IMR-90 (cell line): ENCODE measurements at places on chromosomes 4 and X. TPM values are rescaled to one million over a fixed set of nuclear protein-coding genes. Genes with fewer than 3 reads are reported as not detected.

Gene AWAT2
- polyA plus RNA-seq, result not detected in 2 replicates

DNA sequence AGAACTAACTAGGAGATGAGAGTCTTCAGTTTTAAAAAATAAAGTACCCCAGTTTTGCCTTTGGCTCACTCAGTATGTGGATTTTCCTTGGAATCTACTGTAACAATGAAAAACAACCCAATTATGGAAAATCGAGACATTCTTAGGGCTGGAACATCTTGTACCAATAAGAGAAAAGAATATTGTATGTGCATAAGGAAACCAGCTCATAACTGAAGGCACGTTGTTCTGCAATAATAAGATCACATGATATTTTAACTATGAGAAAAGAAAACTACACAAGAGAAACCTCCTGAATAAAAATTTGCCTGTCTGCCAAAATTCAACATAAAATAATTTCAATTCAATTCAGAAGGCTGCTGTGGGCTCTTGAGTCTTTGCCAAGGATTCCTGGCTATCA is 261.8 kb upstream of the EDNRA start:
- DNase-seq, result no peak

Gene DDIT4L
- polyA plus RNA-seq, result 2.2 and 3.1 TPM in 2 replicates

Gene ZCCHC13
- polyA plus RNA-seq, result not detected in 2 replicates

DNA sequence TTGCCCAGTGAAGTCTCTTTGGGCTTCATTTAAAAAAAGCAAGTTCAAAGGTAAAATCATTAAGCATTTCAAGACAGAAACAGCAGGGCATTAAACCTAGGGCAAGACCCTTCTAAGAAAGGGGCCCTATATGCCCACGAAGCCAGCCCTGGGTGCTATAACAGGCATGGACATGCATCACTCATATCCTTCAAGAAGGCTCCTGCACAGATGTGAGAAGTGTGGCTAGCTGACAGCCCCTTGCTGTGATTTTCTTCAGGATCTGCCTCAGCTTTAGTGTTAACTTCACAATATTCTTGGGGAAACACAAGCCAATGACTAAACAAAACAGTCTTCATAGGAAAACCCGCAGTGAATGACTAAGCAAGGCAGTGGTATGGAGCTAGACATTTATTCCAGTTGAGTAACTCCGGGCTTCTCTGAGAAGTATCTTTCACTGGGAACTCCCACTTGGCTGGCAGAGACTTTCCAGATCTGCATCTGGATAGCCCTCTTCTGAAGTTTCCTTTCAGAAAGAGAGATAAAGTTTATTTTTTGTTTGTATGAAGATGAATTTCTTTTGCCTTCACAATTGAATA is 11.9 kb upstream of the MAOA start:
- DNase-seq, result peak; percentile 41

Gene XAGE3
- polyA plus RNA-seq, result not detected in 2 replicates

Gene AMTN
- polyA plus RNA-seq, result not detected in 2 replicates

DNA sequence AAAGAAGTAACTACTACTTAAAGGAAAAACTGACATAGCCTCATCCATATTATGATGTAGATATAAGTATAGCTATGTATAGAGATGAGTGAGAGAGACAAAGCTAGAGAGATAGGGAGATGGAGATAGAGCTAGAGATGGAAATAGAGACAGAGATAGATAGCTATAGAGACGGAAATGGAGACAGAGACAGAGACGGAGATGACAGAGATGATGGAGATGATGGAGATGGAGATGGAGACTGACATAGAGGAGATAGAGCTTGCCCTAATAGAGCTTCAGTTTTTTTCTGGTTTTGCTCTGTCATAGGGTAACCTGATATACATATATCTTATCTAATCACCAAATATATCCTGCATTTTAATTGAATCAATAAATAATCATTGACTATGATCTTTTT is 4.3 kb downstream of the EDNRA start:
- no peak for DNase-seq

Gene TLL1
- polyA plus RNA-seq, result not detected in 2 replicates

DNA sequence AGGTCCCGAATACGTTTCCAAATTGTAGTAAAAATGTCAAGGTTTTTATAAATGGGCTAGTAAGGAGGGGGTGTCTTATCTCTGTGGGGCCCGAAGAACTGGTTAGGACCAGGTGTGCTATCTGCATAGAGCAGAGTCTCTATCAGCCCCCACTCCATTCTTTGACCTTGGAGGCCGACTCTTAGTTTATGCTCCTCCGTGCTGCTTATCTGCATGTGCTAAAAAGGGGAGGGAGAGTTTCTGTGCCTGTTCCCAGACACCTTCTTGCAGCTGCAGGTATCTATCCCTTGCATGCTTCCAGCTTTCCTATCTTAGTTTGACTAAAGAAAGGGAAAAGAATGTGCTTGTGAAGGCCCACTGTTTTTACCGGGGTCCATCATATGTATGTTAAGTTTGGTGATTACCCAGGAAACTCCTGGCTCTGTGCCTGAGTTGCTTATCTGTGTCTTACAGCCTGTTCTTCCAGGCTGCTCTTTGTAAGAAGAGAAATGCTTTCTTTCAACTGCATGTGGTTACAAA is 28.6 kb upstream of the NAF1 start:
- DNase-seq, result no peak

DNA sequence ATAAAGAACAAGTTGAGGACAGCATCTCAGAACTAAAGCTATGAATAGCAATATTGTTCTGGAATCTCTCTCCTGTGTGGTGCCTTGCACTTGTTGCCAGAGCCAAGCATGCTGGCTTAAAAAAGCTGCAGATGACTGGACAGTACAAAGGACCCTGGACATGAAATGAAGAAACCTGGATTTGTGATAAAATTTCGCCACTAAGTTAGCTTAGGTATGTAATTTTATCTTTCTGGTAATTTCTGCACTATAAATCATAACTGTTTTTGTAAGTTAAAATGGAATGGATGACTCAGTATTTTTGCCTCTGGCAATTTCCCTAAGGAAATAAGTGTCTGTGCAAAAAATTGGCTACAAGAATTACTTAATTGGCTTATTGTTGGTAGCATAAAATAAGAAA is 317.2 kb downstream of the CAMK2D start:
- DNase-seq, result peak; percentile 73

DNA sequence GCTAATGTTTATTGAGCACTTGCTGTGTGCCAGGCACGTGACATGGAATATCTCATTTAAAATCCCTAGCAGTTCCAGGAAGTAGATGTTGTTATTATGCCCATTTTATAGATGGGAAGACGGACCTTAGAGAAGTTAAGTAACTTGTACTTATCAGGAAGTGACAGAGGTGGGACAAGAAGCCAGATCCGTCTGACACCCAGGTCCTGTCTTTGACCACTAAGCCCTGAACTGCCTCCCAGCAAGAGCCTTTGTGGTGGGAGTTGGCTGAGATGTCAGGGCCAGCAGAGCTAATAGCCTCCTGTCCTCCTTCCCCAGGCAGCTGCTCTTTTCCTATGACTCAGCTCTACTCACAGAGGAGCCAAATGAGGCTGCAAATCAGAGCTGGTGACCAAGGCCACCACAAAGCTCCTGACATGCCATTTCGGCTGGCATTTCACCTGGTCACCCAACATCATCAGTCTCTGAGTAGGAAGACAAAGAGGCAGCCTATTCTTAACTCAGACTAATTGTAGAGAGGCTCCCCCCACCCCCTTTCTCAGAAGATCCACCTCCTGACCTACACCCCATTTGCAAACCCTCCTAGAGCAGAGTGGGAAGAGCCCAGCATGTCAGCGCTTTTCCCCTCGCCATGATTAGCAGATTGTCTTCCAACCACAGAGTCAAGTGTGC is 175.1 kb upstream of the KIT start:
- peak; percentile 21 for DNase-seq

DNA sequence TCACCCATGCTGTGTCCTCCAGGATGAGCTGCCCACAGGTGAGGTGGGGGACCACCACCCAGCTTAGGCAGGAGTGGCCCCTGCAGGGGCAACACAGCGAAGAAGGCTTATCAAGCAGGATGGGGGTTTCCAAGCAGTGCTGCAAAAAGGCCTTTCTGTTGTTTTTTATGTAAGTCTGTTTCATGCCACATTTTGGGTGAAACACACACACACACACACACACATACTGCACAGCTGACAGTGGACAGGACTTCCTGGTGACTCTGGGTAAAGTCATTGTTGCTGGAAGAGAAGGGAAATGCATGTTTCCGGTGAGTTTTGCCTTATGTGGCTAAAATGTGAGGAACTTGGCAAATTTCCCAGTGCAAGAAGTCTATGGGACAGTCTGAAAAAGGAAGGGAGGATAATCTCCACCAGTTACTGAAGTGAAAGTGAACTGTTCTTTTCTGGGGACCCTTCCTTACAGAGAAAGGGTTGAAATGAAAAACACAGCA is 119.2 kb downstream of the IRF2 start:
- DNase-seq, result peak; percentile 93

Gene CSAG2
- polyA plus RNA-seq, result not detected in 2 replicates

Gene RNF128
- 2.8 and 3.0 TPM in 2 replicates for polyA plus RNA-seq

DNA sequence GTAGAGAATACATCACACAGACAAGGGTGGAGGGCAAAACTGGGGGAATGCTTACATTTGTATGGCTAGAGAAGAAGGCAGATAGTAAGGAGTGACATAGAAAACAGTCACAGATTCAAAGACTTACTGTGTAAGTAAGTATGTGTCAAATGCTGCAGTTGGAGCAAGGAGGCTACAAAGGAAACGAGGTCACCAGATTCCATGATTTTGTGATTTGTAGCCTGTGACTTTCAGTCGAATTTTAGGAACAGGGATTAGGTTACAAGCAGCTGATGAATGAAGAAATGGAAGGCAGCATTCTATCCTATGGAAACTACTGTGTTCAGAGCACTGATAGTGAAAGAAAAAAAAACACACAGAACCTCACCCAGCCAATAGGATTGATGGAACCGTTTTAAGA is 407.9 kb downstream of the IL15 start:
- DNase-seq, result peak; percentile 63

GRCh38 chr4:82721819-82722423 is 76.7 kb downstream of the SCD5 start:
- DNase-seq, result peak; percentile 26

DNA sequence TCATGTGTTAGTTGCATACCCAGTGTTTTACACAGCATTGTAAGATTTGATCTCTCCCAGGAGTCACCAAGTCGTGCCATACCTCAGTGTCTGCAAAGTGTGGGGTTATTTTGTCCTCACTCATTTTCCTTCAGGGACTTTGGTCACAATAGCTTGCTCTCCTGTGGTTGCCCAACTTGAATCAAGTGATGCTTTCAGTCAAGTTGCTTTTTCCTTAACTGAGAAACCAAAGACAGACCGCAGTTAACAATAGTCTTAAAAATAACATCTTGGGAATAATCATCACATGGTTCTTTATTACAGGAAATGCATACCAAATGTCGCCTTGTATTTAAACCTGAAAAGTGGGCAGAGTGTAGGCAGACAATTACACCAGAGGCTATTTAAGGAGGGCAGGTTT is 44.5 kb upstream of the NDP start:
- DNase-seq, result no peak

Gene ADH1C
- 0.26 TPM in 1 of 2 replicates, not detected in the other for polyA plus RNA-seq

DNA sequence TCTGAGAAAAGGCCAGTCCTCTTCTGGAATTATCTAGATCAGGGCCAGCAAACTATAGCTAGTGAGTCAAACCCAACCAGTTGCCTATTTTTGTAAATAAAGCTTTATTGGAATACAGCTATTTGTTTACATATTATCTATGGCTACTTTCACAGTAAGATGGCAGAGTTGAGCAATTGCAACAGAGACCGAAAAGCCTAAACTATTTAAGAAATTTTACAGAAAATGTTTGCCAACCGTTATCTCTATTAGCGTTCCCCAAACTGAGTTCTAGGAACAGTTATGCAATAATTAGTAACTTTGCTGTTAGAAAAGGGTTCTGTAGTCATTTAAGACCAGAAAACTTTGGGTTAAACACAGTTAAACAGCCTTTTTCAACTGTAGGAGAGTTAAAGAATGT is 10.5 kb downstream of the TEX13B start:
- DNase-seq, result no peak

DNA sequence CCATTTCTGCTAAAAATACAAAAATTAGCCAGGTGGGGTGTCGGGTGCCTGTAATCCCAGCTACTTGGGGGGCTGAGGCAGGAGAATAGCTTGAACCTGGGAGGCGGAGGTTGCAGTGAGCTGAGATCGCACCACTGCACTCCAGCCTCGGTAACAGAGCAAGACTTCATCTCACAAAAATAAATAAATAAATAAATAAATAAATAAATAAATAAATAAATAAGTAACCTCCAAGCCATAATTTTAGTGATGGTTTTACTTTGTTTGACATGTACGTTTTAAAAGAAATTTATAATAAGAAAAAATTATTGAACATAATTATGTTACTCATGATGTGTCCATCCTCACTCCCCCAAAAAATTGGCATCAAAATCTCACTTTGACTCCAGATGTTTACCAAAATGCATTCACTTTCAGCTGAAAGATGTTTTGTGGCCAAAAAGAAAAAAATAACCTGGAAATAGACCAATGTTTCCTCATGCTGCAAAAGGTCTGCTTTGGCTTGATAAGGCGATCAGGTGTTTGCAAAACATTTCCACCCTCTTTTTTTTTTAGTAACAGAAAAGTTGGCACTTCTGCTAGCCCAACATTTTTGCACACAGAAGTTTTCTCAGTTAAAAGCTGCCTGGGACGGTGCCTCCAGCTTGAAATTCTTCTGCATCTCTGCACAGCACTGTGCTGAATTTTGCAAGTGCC is 42.2 kb upstream of the DHRSX start:
- no peak for DNase-seq

Gene MAGEB17
- polyA plus RNA-seq, result 0.34 and 0.62 TPM in 2 replicates

Gene ATP2B3
- 0.03 and 0.06 TPM in 2 replicates for polyA plus RNA-seq
